ENCODE measurements at places on chromosomes 7 and 10.
A peak's percentile ranks its signal among the peaks of the same experiment; 100 is the strongest.

DNA sequence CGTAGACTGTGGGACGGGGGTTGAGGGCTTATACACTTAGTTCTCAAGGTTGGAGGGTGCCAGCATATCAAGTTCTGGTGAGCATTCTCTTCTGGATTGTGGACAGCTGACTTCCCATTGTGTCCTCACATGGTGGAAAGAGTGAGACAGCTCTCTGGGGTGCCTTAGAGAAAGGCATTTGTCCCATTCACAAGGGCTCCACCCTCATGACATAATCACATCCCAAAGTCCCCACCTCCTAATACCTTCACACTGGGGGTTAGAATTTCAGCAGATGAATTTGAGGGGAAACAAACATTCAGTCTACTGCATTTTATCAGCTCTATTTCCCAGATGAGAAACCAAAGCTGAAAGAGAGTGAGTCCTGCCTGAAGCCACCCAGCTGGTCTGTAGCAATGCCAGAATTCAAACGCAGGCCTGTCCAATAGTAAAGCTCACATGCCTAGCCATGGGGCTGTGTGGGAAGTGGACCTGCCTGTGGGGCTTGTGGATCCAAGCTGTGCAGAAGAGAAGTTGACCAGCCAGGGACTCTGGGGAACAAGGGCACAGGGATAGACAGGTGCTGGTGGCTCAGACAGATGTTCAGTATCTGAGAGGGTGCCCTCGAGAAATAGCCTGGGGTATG is 34.9 kb upstream of the LOXL4 start:
- no peak for DNase-seq

DNA sequence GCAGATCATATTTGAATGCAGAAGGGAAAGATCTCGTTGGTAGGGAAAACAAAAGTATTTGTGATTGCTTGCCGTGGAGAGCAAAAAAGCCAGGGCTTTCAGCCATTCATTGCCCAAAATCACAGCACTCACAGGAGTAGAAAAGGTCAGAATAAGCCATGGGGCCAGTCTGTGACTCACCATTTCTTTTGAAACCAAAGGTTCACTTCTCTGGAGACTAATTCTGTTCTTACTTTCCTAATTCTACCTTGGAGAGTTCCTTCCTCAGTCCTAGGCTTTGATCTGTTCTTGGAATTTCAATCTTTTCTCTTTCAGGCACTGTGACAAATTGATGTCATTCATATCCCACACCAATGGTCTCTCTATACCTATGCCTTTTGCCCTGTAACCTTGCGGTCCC is 54.1 kb upstream of the FAM180A start:
- DNase-seq, result no peak

DNA sequence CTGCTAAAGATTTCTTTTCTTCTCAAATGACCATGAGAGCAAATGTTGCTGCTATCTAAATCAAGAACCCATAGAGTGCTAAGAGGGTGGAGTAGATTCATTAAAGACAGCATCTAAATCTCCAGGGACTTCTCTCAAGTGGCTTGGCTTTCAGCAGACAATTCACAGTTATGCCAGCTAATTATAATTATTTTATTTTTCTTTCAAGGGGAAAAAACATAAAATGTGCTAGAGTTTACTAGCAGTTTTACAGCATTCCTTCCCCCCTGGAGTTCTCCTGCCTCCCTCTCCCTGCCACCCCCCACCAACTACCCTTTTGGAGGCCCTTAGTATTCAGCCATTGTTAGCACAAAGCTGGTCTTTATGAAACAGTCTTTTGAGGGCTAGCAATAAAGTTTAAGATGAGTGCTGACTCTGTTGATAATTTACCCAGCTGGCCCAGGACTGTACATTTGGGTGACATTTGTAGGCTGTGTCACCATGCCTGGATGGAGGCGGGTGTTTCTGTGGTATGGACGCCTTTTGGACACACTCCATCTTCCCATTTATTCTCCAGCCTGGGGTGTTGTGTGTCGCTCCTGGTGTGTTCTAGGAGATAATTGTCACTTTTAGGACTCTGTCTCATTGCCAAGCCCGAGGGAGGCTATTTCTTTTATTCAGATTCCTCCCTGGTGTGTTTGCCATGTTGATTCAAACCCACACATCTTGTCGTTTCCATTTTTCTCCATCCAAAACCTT is 160.2 kb downstream of the CREB5 start:
- no peak for DNase-seq

DNA sequence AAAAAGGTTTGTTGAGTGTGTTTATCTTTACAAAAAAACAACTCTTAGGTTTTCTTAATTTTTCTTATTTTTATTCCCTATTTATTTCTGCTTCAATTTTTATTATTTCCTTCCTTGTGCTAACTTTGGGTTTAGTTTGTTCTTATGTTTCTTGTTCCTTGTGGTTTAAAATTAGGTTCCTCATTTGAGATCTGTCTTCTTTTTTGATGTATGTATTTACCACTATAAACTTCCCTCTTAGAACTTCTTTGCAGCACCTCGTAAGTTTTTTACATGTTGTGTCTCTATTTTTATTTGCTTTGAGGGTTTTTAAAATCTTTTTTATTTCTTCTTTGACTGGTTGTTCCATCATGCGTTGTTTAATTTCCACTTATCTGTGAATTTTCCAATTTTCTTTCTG is 1217.1 kb upstream of the CELF2 start:
- no peak for DNase-seq

DNA sequence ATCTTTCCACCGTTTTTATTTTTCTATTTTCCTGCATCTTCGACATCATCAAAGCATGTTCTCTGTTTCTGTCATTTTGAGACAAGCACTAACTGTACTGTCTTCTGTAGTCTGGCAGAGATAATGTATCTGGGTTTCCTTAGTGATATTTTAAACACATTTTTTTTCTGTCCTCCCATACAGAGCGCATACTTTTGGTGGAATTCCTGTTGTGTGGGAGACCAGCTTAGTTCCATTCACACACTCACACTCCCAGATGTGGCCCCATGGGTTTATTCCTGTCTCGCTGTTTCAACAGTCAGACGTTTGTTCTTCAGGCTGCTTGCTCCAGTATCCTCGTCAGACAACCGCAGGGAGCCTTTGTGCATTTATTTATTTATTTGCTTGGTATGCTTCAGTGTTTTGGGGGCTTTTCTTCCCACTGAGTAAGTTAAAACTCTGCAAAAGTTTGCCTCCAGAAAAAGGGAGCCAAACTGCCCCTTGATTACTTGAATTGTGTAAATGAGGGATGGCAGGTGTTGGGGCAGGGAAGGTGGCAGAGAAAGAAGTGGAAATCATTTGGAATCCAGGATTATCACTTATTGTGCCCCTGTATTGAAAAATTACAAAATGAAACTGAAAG is 456.8 kb upstream of the KLF6 start:
- peak; percentile 24 for DNase-seq

DNA sequence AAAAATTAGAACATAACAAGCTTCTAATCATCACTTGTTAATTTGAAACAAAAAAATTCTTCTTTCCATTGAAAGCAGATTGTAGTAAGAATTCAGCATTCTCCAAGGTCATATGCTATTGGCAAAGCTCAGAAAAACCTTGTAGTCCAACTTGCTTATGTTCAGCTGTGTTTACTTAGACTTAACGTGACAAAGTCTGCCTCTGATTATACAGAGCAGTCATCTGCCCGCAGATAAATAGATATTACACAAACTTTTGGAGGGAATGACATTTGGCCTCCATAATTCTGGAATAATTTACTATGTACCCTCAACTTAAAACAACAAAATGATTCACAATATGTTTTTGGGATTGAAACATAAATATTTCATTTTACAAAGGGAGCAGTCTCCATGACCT is 45.8 kb downstream of the MKX start:
- no peak for DNase-seq

DNA sequence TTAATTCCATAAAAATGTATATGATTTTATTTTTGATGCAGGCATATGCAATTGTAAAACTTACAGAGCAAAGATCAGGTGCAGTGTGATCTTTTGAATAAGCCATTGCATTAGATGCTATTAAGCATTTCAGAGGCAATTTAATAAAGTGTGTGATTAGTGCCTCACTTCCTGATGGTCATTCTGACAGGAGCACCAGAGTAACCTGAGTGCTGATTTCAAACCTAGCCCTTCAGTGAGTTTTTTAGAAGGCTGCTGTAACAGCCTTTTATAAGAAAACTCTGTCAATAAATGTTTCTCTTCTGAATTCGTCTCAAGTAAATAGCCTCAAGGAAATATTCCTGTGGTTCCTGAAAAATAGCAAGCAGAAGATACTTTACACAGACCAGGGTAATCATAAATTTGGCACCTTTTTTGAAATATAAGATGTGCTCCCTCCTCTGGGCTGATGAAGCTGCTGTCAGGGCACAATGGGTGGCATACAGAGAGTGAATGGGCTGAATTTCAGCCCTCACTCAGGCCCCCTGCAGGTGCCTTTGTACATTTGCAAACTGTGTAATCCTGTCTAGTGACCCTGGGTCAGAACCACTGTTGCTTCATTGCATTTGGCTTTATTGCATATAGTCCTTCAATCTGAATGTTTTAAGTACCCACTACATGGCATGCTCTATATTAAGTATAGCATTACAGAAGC is 193.7 kb upstream of the CSTF2T start:
- no peak for DNase-seq

DNA sequence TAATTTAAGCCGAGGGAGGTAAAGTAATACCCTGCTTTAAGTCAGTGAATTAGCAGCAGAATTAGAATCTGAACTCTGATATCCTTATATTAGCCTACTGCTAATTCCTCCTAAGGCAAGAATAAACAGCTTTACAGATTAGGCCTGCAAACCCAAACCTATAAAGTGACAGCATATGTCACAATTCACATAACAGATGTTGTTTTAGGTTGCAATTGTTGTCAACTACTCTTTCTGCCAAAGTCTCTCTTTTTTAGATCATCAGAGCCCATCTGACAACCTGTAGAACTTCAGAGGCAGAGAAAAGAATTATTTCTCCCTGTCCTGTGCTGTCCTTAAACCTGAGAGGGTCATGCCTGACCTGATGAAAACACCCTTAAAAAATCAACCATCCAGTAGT is 167.2 kb downstream of the PRKG1 start:
- no peak for DNase-seq

- no peak for DNase-seq
These were observed 28.3 kb upstream of the PLPP4 start for GRCh38 chr10:120428754-120429153.

DNA sequence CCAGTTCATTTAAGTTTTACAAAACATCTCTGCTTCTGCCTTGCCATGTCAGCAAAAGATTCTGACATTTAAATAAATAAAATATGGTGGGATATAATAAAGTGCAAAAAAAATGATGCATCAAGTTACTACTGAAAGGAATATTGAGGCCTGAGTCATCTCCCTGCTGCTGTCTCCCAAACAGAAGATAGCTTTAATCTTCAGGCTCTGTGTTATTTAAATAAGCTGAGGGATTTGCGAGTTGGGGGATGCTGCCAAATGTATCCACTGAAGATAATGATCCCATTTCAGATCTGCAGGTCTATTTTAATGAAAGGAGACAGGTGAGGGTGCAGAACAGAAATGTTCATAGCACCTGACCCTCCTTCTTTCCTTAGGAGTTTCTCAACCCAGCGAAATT is 720.8 kb downstream of the AUTS2 start:
- no peak for DNase-seq

- no peak for DNase-seq
These were observed 36.6 kb upstream of the PDLIM1 start for GRCh38 chr10:95327367-95327766.

DNA sequence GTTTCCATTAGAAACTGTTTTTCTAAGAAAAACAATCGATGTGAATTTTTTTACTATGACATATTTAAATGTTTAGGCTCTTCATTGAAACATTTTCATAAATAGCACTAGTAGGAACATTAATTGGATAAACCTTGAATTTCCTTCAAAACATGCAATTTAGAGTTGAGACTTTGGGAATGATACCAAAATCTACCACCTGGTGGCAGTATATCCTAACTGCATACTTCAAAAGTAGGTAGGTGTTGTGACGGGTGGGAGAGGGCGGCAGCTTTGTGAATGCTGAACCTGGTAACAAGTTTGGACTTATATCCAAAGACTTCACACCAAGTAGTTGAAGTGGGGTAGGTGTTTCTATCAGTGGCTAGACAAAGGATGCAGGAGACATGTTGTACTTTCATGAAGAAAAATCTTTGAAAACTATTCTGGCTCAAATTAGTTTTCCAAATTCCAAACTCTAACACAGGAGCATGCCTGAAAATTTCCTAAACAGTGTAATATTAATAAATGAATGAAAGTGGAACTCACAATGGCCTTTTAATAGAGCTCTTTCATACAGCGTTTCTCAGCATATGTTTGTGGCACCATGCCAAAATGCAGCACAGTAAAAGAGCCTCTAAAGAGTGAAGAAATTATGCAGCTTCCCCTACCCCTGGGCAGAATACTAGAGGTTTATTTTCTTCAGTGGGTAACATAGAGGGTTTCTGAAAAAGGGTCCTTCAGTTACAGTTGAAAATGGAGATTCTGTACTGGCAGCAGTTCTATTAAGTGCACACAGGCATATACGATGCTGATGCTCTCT is 201.0 kb upstream of the TPK1 start:
- peak; percentile 3 for DNase-seq

DNA sequence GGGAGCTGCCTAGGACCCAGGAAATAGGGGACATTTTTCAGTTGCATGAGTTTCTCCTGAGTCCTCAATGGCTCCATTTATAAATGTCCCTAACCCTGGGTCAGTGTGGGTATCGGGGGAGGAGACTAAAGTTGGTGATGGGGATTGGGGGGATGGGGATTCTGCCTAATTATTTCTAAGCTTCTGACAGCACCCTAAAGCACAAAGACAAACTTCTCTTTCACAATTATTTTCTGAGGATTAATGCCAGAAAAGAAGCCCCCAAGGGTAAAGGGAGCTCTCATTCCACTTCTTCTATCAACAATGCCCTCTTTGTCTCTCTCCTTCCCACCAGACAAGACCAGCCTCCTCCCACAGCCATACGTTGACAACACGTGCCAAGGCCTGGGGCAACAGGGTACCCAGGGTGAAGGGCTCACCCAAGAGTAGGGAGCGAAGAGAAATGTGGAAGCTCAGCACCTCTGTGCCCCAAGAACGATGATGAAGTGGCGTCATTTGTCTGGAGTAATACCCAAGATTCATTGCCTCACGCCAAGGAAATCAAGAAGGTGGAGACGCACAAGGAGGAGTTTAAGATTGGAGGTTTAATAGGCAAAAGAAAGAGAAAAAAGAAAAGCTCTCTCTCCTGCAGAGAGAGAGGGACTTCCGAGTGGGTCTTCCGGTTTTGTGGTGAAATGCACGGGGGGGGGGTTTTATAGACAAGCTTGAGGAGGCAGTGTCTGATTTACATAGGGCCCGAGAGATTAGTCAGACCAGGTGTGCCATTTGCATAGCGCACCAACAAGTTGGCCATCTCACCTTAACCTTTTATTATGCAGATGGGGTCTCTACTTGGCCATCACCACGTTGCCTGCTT is 14.4 kb upstream of the GJC3 start:
- no peak for DNase-seq

- DNase-seq, result no peak
These were observed 50.8 kb downstream of the PIK3CG start for GRCh38 chr7:106915873-106916272.

GRCh38 chr7:38716397-38716796 is 85.2 kb upstream of the AMPH start:
- DNase-seq, result no peak

- DNase-seq, result no peak
These were observed 102.5 kb downstream of the IMMP2L start for GRCh38 chr7:111459757-111460280.

GRCh38 chr10:22606164-22606614 is 108.2 kb downstream of the PIP4K2A start:
- no peak for DNase-seq
